Activated CD8-positive, alpha-beta memory T cell treated with anti-CD3 and anti-CD28 coated beads, Interleukin-2, amount 10 ng/mL, durations not matched to agents 7 days and 5 days (primary cell): ENCODE measurements at places on chromosomes 11 and 22. TPM values are rescaled to one million over a fixed set of nuclear protein-coding genes. Genes with fewer than 3 reads are reported as not detected.

Gene ROBO3
- total RNA-seq: 11.1 TPM

Gene CCDC89
- 0.73 TPM for total RNA-seq

DNA sequence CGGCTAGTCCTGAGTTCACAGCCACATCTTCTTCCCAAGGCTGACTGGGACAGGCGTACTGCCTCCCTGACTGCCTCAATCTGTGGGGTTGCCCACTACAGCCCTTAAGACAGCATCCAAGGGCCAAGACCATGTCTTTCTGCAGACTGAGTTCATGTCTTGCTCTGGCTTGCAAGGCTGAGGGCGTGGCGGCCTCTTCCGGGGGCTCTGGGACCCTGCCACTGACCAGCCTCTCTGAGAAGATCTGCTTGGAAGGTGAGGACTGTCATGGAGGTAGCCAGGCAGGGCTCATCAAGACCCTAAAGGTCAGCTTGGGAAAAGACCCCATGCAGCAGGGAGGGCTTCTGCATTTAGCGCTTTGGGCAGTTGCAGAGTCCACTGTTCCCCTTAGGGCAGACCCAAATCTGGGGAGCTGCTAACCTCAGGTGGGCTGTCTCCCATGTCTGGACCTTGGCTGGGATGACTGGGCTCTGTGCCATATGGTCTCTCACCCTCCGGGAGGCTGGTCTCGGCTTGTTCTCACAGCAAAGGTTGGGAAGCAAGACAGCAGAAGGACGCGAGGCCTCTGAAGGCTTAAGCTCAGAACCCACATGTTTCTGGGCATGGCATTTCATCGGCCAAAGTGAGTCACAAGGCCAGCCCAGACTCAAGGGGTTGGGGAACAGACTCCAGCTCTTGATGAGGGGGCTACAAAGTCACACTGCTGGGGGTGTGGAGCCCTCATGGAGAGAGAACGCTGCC lies 109.1 kb upstream of the LMO1 start:
- no peak for DNase-seq

DNA sequence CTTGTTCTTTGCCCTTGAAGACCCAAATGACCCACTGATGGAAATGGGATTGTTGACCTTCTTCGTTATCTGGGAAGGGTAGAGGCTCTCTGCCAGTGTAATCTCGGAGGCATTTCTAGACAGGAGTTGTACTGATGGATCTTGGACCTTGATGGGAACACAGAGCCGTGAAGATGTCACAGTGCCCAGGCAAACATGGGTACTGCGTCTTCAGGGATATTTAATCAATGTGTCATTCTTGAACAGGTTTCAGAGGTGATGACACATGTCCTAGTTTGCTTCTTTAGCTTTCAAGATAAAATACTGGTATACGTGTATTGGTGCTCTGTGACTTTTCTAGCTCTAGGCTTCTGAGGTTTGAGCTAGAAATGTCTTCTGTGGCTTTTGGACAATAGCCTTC lies 6.2 kb downstream of the LDLRAD3 start:
- DNase-seq: no peak

DNA sequence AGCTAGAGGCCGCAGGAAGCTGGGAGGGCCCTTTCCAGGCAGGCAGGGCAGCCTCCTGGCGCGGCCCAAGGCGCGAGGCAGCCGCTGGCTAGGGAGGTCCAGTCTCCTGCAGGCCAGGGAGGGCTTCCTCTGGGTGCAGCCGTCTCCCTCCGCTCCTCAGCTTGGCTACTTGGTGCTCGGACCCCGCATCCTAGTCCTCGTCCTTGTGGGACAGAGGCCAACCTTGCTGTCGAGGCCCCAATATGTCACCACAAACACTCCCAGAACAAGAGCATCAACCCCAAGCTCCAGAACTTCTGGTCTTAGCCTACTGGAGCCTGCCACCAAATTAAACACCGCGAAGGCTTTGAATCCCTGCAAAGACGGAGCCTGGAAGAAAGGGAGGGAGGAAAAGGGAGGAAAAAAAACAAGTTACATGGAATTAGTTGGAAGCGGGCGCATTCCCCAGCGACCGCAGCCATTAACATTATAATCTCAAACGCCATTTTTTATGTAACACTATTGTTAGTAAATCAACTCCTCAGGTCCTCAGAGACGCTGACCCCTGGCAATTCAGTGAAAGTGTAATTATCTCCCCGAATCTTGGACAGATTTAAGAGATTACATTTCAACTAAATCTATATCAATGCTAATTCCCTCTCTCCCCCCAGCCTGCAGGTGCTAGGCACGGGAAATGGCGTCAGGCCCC lies 12.7 kb upstream of the PAX6 start:
- DNase-seq: no peak

- no peak for DNase-seq
Measured at GRCh38 chr11:24400059-24400665, 96.7 kb upstream of the LUZP2 start.

DNA sequence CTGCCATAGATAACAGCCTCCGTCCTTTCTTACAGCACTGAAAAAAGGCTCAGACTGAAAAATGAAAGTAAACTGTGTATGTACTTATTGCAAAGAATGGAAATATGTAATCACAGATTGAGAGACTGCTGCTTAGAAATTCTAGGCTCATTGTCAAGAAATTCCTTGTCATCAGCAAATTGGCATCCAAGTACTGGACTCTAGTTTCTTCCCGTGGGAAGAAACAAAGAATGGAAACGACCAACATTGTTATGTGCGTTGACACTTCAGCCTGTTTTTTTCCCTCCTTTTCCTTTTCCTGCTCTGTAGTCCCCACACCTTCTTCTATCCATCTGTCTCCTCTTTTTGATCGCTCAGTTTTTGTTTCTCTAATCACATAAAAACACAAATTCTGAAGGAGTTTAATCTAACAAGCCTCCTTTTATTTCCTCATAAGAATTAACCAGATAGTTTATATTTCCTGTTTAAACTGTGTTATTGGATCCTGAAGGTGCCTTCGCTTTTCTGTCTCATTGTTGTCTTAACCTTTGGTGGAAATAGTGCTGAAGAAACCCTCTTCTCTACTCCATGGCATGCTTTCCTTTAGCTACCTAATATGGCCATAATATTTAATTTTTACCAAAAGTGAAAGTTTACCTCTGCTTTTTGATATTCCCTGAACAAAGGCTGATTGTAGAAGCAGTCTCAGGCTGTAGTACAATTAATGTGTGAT lies 20.0 kb upstream of the CASP12 start:
- DNase-seq: no peak

DNA sequence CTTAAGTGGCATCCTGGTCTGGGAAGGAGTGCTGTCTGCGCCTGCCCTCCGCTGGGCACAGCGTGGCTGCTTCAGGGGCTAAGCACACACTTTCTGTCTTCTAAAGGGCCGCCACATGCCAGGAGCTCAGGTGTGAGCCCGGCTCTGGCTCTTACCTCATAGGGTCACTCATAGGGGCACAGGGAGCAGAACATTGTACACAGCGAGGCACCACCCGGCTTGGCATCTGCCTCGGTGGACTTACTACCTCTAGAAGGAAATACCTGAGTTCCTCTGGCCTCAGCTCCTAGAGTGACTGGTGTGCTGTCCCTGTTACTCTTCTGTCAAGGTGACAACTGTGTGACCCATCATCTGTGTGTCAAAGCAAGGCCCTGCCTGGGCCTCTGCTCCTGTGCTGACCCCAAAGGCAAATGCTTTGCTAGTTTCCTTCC lies 13.4 kb downstream of the NEAT1 start:
- peak; percentile 39 for DNase-seq

DNA sequence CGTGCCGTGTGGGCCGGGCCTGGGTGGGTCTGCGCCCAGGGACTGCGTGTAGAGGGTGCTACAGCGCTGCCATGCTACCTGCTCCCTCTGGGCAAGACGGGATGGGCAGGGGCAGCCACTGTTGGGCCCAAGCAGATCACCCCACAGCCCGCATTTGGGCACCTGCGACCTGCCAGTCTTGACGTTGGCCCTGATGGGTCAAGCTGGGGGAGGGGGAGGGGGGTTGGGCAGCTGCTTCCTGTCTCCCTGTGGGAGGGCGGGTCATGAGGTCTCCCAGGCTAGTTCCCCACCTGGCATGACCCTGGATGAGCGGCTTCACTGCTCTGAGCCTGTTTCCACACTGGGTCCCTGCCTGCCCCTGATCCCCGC lies 2.8 kb upstream of the RPS19BP1 start:
- DNase-seq: no peak

GRCh38 chr11:121467471-121467870 lies 14.7 kb upstream of the SORL1-AS1 start:
- DNase-seq: no peak
